NCI-H345 (cell line): ENCODE measurements at places on chromosomes 12 and 14.

- no peak for DNase-seq
These were observed 54.8 kb upstream of the FLRT2 start for GRCh38 chr14:85475113-85475512.

DNA sequence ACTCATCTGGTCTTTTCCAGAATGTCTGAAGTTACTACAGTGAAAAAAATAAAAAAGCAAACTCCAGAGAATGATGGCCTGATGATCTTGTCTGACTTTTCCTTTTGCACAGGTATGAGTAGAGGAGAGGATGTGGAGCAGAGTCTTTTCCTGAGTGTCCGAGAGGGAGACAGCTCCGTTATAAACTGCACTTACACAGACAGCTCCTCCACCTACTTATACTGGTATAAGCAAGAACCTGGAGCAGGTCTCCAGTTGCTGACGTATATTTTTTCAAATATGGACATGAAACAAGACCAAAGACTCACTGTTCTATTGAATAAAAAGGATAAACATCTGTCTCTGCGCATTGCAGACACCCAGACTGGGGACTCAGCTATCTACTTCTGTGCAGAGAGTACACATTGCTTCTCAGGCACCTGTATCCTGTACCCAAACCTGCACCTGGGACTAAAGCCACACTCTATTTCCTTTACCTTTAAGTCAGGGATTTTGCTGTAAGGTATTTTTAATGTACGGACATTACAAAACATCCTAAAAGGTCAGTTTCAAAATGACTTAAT, 75.8 kb upstream of the OR4E1 start:
- DNase-seq, result no peak

- DNase-seq, result no peak
These were observed 93.0 kb downstream of the GTF2A1 start for GRCh38 chr14:81127785-81128184.

- DNase-seq, result no peak
These were observed 534.2 kb downstream of the LRFN5 start for GRCh38 chr14:42140831-42141279.

GRCh38 chr12:52084491-52085231, 5.2 kb downstream of the SMIM41 start:
- no peak for DNase-seq

- DNase-seq, result no peak
These were observed 4.9 kb downstream of the PTHLH start for GRCh38 chr12:27967551-27968054.

DNA sequence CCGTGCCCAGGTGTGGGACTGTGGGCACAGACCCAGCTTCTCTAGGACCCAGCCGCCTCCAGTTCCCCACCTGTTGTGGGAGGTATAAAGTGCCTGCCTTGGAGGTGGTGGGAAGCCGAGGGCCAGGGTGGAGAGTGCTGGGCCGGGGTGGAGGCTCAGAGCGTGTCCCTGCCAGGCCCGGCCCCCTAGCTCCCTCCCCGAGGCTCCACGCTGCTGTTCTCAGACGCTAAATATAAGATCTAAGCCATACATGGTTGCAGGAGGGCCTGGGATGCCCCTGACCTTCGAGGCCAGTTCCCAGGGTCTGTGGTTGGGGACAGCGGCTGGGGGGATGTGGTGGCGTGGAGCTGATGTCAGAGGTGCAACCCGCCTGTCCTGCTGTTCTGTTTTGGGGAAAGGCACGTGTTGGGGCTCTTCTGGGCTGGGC, 10.8 kb downstream of the INF2 start:
- no peak for DNase-seq

DNA sequence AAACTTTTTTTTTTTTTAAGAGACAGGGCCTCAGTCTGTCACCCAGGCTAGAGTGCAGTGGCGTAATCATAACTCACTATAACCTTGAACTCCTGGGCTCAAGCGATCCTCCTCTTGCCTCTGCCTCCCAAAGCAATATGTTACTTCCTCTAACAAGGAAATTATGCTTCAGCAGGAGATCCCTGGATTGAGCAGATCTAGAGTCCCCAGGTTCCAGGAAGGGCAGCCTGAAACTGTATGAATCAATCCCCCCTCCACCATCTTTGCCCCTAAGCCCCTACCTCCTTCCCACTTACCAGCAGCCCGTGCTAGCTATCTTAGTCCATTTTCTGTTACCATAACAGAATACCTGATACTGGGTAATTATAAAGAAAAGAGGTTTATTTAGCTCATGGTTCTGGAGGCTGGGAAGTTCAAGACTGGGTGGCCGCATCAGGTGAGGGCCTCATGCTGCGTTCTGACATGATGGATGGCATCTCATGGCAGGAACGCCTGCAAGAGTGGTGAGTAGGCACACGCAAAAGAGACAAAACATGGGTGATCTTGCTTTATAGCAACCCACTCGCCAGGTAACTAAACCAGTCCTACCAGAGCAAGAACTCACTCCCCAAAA, 5.0 kb downstream of the TAMALIN start:
- DNase-seq, result no peak

- DNase-seq, result no peak
These were observed 1004.2 kb downstream of the TMEM121 start for GRCh38 chr14:106530423-106531107.
